ENCODE measurements at places on chromosomes 1 and 21. TPM values are rescaled to one million over a fixed set of nuclear protein-coding genes. Genes with fewer than 3 reads are reported as not detected.

Gene LDLRAD1
- not detected for total RNA-seq

Gene CACHD1
- 16.9 TPM for total RNA-seq

Gene LCE1B
- total RNA-seq: not detected

Gene MATN1
- total RNA-seq: 0.31 TPM

Gene HES4
- 24.7 TPM for total RNA-seq

Gene NKAIN1
- 48.8 TPM for total RNA-seq

Gene RGS13
- not detected for total RNA-seq

Gene RIPPLY3
- total RNA-seq: not detected

Gene BTBD8
- total RNA-seq: 68.9 TPM

Gene ZFP69B
- total RNA-seq: 23.8 TPM

Gene CFAP126
- not detected for total RNA-seq

Gene MYOG
- not detected for total RNA-seq

Gene KLF17
- total RNA-seq: not detected

Gene CRP
- total RNA-seq: not detected

Gene BROX
- total RNA-seq: 37.6 TPM

Gene GRIK3
- 58.5 TPM for total RNA-seq

Gene GPX7
- total RNA-seq: 24.7 TPM

Gene LIN28A
- total RNA-seq: not detected

Gene BARHL2
- not detected for total RNA-seq

Gene TMEM50A
- total RNA-seq: 99.5 TPM

Gene CASQ1
- total RNA-seq: 1.9 TPM

Gene GCSAML
- total RNA-seq: 0.31 TPM

Gene RGS18
- 0.94 TPM for total RNA-seq

Gene CELA3B
- not detected for total RNA-seq

Gene PLPP3
- total RNA-seq: 33.2 TPM

Gene CFHR2
- not detected for total RNA-seq

Gene ESRRG
- 8.1 TPM for total RNA-seq

Gene NCF2
- 0.94 TPM for total RNA-seq

Gene RHD
- not detected for total RNA-seq

Gene CCDC181
- 6.6 TPM for total RNA-seq

Gene PLCH2
- total RNA-seq: 11.0 TPM

Gene GSTM5
- total RNA-seq: 4.7 TPM

Gene SZT2
- 78.6 TPM for total RNA-seq

Gene CELA2B
- total RNA-seq: not detected

Gene FCRL4
- not detected for total RNA-seq

Gene FOXD3
- not detected for total RNA-seq

Gene SLC35A3
- 47.9 TPM for total RNA-seq

Gene FCMR
- not detected for total RNA-seq

Gene BMP8A
- total RNA-seq: not detected

Gene SVBP
- total RNA-seq: 48.5 TPM

Gene MIXL1
- not detected for total RNA-seq

Gene SPATA1
- total RNA-seq: 0.63 TPM

Gene AKR7A3
- total RNA-seq: 2.5 TPM

Gene SELE
- 0.31 TPM for total RNA-seq

Gene CBR1
- 22.8 TPM for total RNA-seq

Gene THEM5
- not detected for total RNA-seq

Gene ALG14
- 4.7 TPM for total RNA-seq

Gene AGMAT
- total RNA-seq: 0.31 TPM

Gene NGF
- total RNA-seq: not detected

Gene PADI4
- total RNA-seq: not detected
